CD4-positive, alpha-beta T cell treated with Interleukin-6 at 100 ng/mL for 8 hours (primary cell): ENCODE measurements at places on chromosomes 5 and 9.

- DNase-seq = no peak
These were observed 26.7 kb downstream of the F2R start for GRCh38 chr5:76742583-76742982.

GRCh38 chr5:68911840-68912690 is 181.7 kb upstream of the SLC30A5 start:
- DNase-seq = no peak

GRCh38 chr9:138022121-138022741 is 144.6 kb downstream of the CACNA1B start:
- DNase-seq = no peak

GRCh38 chr5:177507596-177508220 is 1.9 kb downstream of the DOK3 start:
- DNase-seq = no peak

DNA sequence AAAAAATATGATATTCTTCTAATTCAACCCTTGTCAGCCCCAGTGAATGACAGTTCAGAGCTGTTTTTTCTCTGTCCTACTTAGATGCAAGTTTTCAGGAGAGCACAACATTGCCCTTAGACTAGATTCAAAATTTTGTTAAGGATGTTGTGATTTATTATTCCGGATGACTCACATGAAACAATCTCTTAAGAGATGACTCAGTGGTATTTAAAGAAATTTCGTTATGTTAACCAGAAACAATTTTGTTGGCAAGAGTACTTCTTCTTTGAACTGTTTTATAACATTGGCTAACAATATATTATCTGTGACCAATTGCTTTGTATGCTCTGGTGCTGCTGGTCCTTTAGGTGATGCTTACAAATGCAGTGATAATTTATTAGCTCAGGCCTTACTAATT is 132.0 kb downstream of the IZUMO3 start:
- DNase-seq = no peak

DNA sequence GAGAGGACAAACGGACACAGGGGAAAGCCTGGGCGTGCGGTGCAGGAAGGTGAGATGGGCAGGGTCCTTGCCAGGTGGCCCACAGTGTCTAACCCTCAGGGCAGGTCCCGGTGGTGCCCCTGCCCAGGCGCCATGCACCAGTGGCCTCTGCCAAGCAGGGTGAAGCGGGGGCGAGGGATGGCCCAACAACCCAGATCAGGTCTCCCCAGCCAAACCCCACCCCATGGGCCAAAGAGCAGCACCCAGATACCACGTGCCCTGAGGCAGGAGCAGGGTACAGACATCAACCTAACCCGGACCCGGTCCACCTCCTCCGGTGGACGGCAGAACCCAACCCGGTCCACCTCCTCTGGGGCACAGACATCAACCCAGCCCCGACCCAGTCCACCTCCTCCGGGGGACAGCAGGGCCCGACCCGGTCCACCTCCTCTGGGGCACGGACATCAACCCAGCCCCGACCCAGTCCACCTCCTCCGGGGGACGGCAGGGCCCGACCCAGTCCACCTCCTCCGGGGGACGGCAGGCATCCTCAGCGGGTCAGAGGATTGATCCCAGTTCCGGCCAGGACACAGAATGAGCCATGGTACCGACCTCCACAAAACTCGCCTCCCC is 12.8 kb downstream of the SLC12A7 start:
- DNase-seq = no peak

DNA sequence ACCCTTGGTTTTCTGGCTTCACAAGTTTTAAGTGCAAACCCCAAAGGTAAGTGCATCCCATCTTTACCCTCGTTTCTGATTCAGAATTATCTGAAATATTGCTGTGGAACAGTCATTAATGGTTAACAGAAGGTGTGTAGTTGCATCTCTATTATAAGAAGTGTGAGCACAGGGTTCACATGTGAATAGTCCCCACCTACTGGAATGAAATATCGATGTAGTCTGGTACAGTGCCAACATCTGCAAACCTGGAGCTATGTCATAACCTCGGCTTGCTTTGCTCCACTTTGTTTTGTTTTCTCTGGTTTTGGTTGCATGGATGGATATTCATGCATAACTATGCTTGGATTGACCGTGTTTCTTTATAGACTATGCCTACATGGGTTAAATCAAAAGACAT is 12.6 kb downstream of the HTR4 start:
- no peak for DNase-seq

DNA sequence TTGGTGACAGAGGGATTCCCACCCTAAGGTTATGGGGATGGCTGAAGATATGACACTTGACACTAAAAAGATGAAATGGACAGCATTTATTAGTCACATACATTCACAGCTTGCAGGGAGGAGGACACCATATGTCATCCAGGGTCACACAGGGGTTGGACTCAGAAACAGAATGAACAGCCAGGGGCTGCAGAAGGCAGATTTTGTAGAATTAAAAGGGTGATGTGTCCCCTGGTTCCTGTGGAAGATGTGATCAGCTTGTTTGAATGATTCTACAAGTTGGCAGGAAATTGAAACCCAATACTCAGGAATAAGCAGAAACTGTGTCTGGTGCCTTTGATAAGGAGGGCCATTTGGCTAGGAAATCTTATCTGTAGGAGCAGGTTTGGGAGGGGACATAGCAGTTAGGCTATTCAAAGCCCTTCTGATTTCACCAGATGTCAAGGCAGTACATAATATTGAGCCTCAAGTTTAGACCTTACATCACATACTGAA is 102.3 kb upstream of the GRIN3A start:
- DNase-seq = no peak

DNA sequence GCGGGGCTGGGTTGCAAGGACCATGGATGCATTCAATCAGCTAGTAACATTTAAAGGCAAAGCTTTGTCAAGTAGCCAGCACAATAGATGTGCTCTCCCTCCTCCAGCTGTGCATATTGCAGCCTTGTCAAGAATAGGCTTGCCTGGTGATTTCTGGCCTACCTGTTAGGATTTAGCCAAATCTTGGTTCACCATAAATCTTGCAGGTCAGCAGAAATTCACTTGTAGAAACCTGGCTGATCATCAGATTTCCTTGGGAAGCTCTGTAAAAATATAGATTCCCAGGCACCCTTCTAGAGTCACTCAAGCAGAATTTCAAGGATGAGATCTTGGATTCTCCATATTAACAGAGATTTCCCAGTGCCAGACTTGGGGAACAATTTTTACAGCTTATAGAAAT is 152.2 kb upstream of the SLC12A2 start:
- no peak for DNase-seq

DNA sequence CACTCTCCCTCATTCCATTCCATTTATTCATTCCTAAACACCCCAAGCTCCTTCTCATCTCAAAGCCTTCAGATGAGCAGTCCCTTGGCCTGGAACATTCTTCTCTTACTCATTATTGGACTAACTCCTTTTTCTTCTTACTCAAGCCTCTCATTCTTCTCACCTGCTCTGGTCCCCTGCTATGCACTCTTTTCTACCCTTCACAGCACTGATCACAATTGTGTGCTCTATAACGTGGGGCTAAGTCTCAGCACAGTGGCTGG is 212.4 kb downstream of the MAPKAP1 start:
- no peak for DNase-seq

- DNase-seq = no peak
These were observed 14.3 kb upstream of the SLC36A3 start for GRCh38 chr5:151317871-151318270.

- DNase-seq = no peak
These were observed 120.6 kb downstream of the TRIO start for GRCh38 chr5:14263699-14264098.

GRCh38 chr9:33163433-33164137 is 3.6 kb downstream of the B4GALT1 start:
- DNase-seq = no peak

GRCh38 chr5:75612901-75613300 is 1.6 kb downstream of the ANKDD1B start:
- no peak for DNase-seq

DNA sequence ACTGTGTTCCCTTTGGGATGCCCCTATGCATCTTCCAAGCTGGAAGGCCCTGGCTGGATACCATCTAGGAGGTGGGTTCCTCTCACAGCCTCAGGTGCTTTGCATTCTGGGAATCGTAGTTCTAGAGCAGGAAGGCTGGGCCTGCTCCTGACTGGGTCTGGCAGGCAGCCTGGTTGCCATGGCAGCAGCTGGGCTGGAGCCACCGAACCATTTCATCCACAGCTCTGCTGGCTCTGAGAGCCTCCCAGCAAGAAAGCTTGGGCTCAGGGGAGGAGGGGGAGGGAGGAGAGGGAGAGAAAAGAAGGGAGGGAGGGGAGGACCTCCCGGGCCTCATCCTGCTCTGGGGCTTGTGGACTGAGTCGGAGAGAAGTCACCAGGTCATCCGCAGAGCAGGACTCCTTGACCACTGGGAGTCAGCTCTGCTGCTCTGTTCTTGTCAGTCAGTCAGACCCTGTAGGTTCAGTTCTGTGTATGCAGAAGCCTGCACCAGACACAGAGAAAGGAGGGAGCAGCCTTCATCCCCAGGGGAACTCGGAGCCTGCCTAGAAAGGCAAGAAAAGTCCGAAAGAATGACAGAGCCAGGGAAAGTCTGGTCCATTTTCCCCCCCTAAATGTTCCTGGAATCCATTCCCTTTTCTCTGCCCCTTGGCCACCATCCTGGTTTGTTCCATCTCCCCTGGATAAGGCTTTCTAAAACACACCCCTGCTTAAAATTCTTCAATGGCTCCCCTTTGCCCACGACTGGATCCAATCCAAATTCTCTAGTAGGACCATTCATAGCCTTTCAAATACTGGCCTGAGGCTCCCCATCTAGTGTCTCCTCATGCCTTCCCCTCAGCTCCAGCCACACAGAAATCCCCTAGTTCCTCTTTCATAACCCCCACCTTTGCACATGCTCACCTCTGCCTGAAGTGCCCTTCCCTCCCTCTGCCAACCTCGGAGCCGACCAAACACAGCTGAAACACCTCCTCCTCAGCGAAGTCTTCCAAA is 65.4 kb upstream of the ARAP3 start:
- no peak for DNase-seq

GRCh38 chr5:22591461-22591860 is 261.7 kb downstream of the CDH12 start:
- DNase-seq = no peak

DNA sequence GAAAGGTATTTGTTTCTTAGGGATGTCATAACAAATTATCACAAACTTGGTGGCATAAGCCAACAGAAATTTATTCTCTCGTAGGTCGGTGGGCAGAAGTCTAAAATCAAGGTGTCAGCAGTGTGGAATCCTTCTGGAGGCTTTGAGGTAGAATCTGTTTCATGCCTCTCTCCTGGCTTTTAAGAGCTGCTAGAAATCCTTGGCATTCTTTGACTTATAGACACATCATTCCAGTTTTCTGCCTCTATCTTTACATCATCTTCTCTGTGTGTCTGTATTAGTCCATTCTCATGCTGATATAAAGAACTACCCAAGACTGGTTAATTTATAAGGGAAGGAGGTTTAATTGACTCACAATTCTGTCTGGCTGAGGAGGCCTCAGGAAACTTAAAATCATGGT is 488.1 kb upstream of the PAPPA start:
- DNase-seq = no peak

DNA sequence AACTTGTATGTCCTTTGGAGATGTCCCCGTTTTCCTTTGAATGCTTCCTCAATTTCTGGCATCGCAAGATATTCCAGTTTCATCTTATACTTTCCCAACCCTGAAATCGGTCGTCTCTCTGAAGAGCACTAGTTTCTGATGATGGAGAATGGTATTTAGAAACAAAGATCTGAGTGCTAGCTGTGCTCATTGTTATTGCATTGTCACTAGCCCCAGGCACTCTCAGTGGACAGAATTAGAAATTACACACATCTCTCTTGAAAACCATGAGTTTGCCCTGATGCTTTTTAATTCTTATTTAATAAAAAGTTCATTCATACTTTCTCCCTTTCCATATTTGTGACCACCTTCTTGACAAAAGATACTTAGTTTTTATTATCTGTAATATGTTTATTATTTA is 67.7 kb downstream of the C9orf152 start:
- DNase-seq = no peak

- DNase-seq = no peak
These were observed 43.9 kb downstream of the PRRT1B start for GRCh38 chr9:131589124-131589711.

DNA sequence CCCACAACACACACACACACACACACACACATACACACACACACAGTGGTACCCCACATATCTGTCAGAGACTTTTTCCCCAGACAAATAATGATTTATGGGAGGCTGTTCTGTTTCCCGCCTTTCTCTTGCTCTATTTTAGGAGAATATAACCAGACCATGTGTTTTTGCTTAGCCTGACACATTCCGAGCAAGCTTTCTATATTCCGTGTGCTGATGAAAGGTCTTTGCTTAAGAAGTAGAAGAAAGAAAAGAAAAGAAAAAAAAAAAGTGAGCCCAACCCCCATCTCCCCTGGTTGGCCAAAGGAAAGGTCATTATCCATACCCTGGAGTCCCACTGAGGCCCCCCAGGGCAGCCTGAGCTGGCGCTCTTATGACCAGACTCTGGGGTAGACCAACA is 338.6 kb downstream of the SLIT3 start:
- no peak for DNase-seq

DNA sequence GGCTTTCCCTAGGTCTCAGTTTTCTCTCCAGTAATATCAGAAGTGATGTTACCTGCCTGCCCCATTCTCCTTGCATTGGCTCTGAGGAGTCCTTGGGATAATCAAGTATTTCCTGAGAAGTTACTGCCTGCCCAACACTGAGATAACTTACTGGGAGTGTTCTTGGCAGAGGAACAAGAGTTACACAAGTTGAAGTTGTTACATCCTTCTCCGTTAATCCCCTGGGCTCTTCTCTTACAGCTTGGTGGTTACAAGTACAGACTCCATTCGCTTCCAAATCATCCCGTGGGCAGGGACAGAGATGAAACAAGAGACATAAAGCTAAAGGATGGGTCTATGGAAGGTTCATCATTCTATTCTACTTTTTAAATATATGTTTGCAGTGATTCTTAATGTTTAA is 74.1 kb upstream of the SAP30L start:
- DNase-seq = no peak

DNA sequence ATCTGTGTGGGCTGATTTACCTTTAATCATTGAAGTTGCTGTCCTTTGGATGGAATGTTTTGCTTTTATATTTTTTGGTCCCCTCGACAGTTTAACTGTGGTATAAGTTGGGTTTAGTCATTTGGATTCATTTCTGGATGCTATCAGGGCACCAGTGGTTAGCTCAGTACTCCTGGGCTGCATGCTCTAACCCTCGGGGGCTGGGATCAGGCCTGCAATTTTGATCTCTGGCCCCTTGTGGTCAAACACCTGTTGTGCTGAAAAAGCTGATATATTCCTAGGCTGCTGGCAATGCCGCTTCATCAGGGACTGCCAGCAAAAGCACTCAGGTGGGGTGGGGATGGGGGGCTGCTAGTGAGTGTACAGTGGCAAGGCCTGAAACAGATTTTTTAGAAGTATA is 440.4 kb upstream of the RIOK2 start:
- no peak for DNase-seq

DNA sequence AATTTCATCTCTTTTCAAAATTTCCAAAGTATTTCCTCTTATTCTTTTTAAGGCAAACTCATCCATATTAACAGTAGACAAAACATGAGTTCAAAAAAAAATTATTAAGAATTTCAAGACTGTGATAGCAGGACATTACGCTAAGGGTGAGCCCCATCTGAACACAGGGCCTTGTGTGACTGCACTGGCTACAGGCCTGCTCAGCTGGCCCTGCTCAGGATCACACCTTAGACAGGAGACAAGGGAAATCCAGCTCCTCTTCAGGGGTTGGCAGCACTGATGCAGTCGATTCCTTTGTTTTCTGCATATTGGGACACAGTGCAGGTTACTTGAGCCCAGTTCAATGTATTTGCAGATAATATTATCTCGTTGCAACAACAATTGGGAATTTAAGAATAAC is 444.7 kb downstream of the PLK2 start:
- DNase-seq = no peak
